ENCODE measurements at places on chromosomes 16 and 17.

DNA sequence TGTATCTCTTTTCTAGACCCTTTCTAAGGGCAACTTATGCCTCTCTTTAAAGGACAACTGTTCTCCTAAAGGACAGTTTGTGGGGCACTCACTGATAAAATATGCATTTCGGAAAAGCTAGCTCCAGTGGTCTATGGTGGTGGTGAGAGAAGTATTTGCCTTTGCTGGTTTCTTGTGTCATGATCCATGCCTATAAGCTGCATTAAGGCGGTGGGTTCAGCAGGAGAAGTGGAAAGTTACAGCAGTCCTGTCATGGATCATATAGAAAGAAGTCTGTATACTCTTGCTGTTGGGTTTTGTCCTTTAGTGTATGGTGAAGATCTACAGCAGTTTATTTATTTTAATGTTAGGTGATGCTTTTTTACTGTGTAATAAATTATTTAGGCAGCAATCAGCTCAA is 563.9 kb upstream of the PSMD7 start:
- DNase-seq: no peak

DNA sequence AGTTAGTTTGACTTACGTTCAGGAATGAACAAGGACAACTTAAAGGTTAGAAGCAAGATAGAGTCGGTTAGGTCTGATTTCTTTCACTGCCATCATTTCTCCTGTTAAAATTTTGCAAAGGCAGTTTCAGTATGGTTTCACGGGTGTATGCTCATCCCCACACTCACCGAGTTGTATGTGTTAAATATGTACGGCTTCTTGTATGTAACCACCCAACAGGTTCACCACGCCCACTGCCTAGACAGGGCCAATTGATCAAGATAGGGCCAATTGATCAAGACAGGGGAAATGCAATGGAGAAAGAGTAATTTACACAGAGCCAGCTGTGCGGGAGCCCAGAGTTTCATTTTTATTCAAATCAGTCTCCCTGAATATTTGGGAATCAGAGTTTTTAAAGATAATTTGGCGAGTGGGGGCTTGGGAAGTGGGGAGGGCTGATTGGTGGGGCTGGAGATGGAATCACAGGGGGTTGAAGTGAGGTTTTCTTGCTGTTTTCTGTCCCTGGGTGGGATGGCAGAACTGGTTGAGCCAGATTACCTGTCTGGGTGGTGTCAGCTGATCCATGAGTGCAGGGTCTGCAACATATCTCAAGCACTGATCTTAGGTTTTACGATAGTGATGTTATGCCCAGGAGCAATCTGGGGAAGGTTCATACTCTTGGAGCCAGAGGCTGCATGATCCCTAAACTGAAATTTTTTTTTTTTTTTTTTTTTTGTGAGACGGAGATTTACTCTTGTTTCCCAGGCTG is 62.4 kb upstream of the PLCG2 start:
- DNase-seq: no peak

- DNase-seq: no peak
Observed at GRCh38 chr16:55672471-55672870, 16.7 kb downstream of the SLC6A2 start.

GRCh38 chr17:3889325-3890012 is 3.4 kb downstream of the CAMKK1 start:
- no peak for DNase-seq

DNA sequence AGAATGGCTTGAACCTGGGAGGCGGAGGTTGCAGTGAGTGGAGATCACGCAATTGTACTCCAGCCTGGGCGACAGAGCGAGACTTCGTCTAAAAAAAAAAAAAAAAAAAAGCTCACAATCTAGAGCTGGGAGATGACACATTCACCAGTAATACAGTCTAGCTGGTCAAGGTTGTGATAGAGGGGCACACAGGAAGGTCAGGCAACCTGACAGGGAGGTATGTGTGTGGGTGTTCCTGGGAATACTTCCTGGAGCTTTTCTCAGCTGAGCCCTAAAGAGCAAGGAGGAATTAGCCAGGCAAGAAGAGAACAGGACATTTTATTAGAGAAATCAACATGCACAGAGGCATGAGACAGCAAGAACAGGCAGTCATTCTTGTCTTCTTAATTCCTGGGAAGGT is 216.7 kb downstream of the SHISA9 start:
- DNase-seq: no peak

GRCh38 chr17:39622380-39623006 is 4.3 kb upstream of the PPP1R1B start:
- no peak for DNase-seq

GRCh38 chr17:45951403-45951802 is 47.6 kb upstream of the STH start:
- DNase-seq: no peak

GRCh38 chr16:86090461-86091170 is 191.7 kb downstream of the IRF8 start:
- no peak for DNase-seq

DNA sequence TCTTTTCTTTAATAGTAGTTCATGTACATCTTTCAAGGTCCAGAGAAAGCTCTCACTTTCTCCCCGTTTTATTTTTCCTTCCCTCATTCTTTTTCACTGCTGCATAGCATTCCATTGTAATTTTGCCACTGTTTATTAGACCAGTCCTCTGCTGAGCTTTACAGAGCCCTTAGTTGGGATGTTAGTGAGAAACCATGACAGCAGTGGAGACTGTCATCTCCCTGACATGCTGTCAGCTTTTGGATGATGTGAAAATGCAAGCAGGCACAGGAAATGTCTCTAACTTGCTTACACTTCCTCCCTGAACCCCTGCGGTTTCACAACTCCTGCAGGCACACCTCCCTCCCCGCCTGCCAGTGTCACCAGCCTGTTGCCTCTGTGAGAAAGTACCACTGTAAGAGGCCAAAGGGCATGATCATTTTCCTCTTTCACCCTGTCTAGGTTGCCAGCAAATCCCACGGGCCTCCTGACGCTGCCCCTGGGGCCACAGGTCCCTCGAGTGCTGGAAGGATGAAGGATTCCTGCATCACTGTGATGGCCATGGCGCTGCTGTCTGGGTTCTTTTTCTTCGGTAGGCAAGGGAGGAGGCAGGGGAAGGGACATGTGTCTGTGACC is at the start of gene ITGAL:
TSS of gene ITGAL (plus strand) at position 415 of the 615 bp plus-strand sequence. CDS start at position 511, 96 bp downstream.
- peak; percentile 68 for DNase-seq

DNA sequence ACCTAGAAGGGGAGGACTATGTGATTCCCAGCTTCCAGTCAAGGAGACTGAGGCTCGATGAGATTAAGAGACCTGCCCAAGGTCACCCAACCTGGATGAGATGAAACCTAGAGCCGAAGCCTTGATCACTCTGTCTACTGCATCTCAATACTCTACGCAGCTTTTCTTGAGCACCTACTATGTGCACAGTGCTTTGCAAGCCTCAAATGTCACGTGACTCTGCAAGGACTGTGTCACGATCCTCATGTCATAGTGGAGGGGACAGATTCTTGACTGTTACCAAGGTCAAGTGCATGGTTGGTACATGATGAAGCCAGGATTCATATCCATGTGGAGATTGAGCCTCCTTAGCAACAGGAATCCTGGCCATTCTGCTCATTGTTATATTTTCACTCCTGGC is 14.7 kb downstream of the BCO1 start:
- DNase-seq: no peak

DNA sequence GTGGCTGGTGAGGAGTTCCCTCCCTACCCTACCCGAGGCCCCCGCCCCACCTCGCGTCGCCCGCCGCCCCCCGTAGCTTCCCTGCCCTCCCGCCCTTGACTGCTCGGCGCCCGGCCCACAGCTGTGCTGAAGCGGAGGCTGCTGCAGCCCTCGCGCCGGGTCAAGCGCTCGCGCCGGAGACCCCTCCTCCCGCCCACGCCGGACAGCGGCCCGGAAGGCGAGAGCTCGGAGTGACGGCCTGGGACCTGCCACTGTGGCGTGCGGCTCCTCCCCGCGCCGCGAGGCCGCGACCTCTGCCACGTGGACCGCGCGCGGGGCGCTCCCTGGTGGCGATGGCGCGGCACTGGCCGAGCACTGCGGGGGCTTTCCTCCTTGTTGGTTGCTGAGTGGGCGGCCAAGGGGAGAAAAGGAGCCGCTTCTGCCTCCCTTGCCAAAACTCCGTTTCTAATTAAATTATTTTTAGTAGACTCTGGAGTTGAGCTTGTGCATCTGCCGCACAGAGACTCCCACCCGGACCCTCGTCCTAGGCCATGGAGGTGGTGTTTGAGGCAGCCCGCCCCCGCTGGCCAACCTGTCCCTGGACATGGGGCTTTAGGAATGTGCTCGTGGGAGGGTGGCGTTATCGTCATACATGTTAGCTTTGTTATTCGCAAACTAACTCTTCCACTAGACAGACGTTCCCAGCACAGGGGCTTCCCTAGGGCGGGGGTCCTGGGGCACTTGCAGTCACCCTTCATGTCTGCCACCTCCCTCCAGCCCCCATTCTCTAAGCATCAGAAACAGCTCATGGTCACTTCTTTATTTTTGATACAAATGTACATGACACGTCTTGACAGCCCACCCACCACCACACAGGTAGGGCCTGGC is 4.4 kb downstream of the TP53I13 start:
- DNase-seq: peak; percentile 78

- DNase-seq: no peak
Observed at GRCh38 chr16:9357829-9358228, 266.4 kb downstream of the HAPSTR1 start.

GRCh38 chr17:74605361-74605760 is 13.3 kb upstream of the CD300LD start:
- DNase-seq: no peak

GRCh38 chr17:57980522-57980921 is 7.5 kb downstream of the VEZF1 start:
- DNase-seq: no peak

DNA sequence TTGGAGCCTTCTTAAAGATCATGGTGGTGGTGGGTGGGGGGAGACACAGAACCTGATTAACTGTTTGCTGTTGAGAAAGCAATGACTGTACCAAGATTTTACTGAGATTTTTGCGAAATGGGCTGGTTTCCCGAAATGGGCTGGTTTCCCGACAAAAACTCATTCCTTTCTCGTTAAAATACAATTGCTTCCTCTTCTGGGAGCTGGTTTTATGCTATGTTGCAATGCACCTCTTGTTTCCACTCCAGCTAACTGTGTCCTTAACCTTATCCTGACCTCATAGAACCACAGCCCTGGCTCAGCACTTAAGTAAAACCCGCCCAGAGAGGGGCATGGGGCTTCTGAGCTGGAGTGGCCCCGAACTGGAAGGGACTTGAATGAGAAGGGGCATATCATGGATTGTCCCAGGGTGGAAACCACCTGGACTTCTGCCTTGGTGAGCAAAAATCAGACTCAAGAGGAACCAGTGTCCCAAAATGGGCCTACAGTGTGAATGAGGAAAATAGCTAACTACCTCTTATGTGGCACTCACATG is 20.9 kb downstream of the FAM20A start:
- DNase-seq: no peak

DNA sequence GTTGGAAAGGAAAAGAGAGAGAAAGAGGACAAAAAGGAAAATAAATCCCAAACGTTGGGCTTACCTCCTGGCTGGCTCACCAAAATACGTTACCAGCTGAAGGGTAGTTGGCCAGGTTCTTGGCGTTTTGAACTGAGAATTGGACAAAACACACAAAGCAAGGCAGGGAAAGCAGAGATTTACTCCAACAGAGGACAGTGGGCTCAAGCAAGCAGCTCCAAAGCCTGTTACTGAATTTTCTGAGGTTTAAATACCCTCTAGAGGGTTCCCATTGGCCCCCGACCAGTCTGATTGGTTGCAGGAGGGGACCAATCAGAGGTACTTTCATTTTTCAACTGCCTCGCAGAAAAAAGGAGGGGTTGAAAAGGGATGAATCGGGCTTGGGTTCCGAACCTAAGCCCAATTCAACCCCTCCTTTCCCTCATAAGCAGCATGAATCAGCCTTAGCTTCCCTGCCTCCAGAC is 55.6 kb upstream of the ALOX12 start:
- DNase-seq: no peak

DNA sequence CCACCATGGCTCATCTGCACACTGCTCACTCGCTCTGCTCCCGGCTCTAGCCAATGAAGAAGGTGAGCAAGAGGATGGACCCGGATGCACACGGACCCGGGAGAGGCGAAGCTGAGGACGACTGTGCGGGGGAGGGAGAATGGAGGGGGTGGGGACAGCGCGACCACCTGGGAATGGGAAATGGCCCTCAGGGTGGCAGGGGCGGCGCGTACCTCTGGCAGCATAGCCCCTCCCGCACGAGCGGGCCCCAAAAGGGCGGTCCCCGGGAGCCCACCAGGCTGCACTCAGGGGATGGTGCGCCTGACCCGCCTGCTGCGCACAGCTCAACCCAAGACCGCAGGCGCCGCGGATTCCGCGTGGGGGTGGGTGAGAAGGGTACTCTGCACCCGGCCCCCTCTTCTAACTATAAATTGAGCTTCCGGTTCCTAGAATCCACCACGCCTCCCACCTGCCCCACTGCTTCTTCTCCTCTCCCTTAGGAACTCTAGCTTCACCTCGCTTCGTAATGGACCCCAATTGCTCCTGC is 6.1 kb downstream of the MT1H start:
- no peak for DNase-seq

GRCh38 chr16:48395375-48395774 is 10.2 kb upstream of the SIAH1 start:
- DNase-seq: no peak

DNA sequence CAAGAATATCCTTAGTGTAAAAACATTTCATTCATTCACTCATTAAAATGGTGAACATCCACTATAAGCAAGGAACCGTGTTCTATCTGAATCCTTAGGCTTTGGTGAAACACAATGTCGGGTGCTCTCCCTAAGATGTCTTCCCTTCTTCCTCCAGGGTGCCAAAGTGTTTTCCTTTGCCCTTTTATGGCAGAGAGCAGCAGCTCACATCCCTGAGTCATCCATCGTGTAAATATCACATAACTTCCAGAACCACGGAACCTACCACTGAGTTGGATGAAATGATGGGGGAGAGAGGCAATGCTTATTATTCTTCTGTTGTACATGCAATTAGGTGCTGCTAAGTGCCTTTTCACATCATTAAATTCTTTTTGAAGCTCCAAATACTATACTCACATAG is 50.2 kb downstream of the DNAH3 start:
- no peak for DNase-seq

DNA sequence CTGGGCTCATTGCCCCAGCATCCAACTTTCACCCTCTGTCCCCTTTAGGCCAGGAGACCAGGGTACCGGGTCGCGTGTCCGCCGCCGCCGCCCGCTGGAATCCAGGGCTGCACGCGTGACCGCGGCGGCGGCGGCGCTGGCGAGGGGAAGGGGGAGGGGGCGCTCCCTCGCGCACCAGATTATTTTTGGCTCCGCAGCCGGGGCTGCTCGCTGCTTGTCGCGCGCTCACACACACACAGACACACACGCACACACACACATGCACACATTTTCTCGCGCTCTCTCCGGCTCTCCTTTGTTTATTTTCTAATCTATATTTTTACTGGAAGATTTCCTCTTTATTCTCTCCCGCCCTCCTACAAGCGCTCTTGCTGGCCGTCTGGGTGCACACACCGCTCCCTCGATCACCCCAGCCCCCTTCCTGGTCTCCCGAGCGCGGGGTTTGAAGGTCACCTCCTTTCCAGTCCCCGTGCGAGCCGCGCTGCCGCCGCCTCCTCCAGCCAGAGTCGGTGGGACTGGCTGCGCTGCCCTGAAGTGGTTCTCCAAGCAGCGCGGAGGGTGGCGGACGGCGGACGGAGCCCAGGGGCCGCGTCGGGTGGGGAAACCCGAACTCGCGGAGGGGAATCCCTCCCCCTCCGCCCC is 921.4 kb upstream of the EEF2KMT start:
- DNase-seq: no peak

- DNase-seq: no peak
Observed at GRCh38 chr16:87780385-87780989, 14.7 kb upstream of the KLHDC4 start.

GRCh38 chr17:49015924-49016774 is 19.0 kb downstream of the IGF2BP1 start:
- DNase-seq: no peak

Data from GM12891 (cell line).